ENCODE measurements at places on chromosomes 7 and 10.

DNA sequence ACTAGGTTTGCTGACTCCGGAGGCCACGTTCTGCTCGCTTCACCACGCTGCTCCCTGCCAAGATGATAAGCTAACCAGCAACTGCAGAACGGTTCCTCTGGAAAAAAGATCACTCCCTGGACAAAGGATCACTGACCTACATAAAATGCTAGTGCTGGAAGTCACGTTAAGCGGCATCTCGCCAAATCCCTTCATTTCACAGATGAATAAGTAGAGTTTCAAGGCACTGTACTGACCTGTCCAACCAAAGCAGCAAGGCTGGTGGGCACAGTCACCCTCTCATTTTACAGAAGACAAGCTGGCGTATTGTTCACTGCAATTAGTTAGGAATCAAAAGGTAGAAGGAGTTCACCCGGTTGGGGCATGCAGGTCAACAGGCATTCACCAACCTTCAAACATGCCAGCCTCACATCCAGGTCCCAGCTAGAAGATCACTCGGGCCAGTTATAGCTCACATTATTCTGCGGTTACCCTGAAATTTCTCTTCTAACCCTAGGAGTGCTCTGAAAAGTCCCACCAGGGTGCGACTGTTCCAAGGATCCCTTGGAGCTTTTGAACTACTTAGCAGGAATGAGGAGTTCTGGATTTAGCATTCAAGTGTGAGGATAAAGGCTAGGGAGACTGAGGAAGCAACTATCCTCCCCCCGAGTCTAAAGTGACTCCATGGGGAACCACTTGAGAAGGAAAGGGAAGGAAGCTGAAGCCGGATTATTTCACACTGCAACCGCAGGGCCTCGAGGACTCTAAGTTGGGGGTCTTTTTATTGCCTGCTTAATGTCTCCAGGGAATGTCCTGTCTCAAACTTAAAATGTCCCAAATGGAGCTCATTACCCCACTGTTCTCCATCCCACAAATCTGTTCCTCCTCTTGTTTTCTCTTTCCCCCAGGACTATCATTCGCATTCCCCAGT lies 32.8 kb downstream of the HIPK2 start:
- DNase-seq, result no peak

GRCh38 chr7:5497295-5498103 lies 73.9 kb upstream of the TNRC18 start:
- no peak for DNase-seq

DNA sequence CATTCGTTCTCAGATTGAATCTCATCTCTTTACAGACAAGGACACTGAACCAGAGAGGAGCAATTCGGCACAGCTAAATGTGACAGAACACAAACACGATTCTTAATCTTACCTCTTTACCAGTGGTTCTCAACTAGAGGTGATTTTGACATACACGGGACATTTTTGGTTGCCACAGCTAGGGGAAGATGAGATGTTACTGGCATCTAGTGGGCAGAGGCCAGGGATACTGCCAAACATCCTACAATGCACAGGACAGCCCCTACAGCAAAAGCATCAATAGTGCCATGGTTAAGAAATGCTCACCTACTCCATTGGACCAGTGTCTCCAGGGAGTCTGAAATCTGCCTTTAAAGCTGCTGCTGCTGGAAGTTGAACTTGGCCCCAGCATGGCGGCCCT lies 27.3 kb downstream of the PDE1C start:
- DNase-seq, result no peak

- no peak for DNase-seq
Observed at GRCh38 chr10:67670401-67670800, 25.6 kb downstream of the CTNNA3 start.

Data from iPS DF 6.9 (cell line).